ENCODE measurements at places on chromosomes 6 and 20. TPM values are rescaled to one million over a fixed set of nuclear protein-coding genes. Genes with fewer than 3 reads are reported as not detected.

DNA sequence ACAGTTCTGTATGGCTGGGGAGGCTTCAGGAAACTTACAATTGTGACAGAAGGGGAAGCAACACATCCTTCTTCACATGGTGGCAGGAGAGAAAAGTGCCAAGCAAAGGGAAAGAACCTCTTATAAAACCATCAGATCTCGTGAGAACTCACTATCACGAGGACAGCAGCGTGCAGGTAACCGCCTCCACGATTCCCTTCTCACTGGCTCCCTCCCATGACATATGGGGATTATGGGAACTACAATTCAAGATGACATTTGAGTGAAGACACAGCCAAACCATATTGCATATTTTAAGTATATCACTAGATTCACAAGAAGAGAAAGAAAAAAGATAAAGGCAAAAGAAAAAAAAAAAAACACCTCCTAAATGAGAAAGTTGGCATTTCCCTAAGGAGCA lies 431.9 kb upstream of the RGS17 start:
- DNase-seq = no peak

- DNase-seq = no peak
Observed at GRCh38 chr6:136524339-136524935, 25.8 kb downstream of the MAP7 start.

BTN1A1 gene
- 0.31 TPM for polyA plus RNA-seq

GRCh38 chr6:11206576-11206975 lies 25.9 kb downstream of the NEDD9 start:
- no peak for DNase-seq

GRCh38 chr6:49401063-49401462 lies 62.0 kb downstream of the MMUT start:
- no peak for DNase-seq

DNA sequence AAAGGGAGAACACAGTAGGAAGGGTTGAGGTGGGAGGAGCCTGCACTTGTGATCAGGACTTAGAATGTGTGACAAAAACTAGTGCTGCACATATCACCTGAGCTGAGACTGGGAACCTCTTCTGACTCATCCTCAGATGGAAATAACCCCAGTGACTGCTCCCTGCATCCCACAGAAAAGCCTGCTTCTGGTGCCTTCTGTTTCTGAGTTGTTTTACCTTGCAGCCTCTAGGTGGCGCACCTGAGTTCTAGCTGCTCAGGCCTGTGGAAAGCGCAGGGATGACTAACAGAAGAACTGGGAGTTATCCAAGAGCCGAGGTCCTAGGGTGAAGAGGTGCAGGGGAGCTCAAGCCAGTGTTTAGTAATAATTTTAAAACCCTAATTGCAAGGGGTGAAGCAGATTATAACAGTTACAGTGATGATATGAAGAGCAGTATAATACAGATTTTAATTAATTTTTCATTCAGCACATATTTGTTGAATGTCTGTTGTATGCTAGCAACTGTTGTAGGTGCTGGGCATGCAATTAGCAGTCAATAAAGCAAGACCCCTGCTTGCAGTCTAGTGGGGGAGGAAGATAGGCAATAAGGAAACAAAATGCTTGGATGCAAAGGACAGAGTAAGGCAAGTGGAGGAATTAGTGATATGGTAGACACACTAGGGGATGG lies 302.5 kb downstream of the DHX35 start:
- no peak for DNase-seq

DNA sequence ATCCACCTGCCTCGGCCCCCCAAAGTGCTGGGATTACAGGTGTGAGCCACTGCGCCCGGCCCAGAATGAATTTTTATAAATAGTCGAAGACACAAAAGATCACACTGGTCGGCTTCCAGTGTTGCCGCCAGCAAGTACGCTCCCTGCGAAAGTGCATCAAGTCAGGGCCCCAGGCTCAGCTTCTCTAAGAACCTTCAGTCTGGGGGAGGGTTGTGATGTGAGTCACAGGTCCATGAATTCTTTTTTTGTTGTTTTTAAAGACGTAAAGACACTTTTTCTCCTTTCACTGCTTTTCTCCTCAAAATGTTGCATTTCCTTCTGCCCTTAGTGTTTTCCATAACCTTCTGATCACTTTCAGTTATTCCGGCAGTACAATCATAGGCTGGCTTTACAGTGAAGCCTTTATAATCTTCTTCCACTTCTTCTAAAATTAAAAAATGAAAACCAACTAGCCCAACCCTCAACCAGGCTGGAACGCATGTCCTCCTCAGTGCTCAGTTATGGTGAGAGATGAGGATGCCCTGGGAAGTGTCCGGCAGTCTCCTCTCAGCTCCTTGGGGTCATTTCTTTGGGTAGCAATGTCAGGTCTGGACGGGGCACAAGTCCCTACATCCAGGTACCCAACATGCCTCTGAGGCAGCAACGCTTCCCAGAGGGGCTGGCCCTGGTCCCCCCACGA lies 66.6 kb downstream of the CSE1L start:
- DNase-seq = no peak

DNA sequence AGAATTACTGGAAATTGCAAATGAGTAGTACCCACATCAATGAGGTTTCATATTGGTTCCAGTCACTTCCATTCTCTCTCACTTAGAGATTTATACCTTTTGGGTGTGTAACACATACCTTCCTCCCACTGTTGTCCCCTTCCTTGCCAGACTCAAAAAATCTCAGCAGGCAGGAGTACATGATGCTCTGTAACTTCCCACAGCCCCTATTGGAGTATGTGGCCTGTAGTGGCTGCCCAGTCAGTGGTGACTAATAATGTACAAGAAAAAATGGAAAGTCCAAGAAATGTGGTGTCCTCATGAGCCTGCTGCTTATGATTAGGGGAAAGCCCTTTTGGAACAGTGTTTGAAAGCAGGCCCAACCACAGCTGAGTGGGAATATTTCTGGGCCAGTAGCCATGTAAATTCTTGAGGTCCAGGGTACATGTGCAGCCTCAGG lies 312.0 kb downstream of the ZFAND3 start:
- no peak for DNase-seq

GRCh38 chr20:1904135-1904534 lies 8.9 kb downstream of the SIRPA start:
- no peak for DNase-seq

SNAP91 gene
- polyA plus RNA-seq = 0.65 TPM

GRCh38 chr6:28776269-28777146 lies 147.3 kb downstream of the TRIM27 start:
- no peak for DNase-seq

- DNase-seq = no peak
Observed at GRCh38 chr20:62352402-62353288, 14.5 kb downstream of the LAMA5 start.

- no peak for DNase-seq
Observed at GRCh38 chr6:57324538-57324937, 7.1 kb downstream of the PRIM2 start.

GNMT gene
- 0.72 TPM for polyA plus RNA-seq

LTB gene
- polyA plus RNA-seq = 2.3 TPM

C20orf202 gene
- polyA plus RNA-seq = 0.28 TPM

DNA sequence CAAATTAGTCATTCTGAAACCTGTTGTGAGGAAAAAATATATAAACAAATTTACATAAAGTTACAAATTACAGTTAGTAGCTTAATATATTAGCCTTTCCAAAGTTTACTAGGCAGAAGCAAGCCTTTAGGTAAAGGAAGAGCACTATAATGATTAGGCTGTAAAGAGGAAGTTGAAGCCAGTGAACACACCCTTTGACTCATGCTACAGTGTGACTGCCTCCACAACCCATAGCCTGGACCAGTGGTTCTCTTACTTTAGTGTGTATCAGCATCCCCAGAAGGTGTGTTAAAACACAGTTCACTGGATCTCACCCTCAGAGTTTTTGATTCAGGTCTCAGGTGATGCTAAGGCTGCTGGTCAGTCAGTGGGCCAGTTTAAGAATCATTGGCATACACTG lies 91.4 kb upstream of the DEFB112 start:
- no peak for DNase-seq

CRISP1 gene
- polyA plus RNA-seq = not detected

DNA sequence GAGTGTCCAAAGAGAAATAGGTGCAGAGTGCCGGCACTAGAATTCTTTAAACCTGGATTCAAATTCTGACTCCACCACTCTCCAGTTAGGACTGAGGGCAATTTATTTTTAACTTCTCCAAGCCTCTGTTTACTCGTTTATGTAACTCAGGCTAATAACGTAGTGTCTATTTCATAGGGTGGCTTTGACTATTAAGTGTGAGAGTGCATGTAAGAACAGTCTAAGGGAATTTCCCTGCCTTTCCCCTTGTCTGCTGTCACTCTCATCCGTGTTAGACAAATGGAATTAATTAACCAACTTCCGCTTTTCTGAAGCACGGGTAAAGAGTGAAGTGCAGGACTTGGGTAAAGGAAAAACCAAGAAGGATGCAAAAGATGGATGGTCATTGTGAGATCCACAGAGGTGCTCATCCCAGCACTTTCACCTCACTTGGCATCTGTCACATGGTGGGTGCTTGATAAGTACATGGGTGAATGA lies 4.1 kb upstream of the ZKSCAN8 start:
- DNase-seq = no peak

DNA sequence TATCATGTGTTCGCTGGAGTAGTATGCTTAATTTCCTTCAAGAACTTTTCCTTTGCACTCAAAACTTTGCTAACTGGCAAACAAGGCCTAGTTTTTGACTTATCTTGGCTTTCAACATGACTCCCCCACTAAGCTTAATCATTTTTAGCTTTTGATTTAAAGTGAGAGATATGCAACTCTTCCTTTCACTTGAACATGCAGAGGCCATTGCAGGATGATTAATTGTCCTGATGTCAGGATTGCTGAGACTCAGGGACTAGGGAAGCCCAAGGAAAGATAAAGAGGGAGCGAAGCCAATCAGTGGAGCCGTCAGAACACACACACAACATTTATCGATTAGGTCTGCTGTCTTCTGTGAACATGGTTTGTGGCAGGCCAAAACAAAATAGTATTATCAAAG lies 491.4 kb downstream of the CBLN4 start:
- no peak for DNase-seq
